ENCODE measurements at places on chromosomes 3 and 15.

DNA sequence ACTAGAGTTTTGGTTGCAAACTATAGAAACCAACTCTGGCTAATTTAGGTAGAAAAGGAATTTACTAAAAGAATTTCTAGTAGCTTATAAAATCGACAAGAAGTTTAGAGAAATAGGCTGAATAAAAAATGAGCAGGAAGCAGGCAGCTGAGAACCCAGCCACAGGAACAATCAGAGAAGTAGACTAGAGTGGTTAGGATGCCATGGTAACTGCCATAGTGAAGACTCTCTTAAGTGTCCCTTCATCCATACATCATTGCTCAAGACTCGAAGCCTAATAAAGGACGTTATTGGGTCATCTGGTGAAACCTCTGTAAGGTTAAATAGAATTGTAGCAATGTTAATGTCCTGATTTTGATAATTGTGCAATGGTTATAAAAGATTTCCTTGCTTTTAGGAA is 13.8 kb downstream of the AVEN start:
- DNase-seq: no peak

DNA sequence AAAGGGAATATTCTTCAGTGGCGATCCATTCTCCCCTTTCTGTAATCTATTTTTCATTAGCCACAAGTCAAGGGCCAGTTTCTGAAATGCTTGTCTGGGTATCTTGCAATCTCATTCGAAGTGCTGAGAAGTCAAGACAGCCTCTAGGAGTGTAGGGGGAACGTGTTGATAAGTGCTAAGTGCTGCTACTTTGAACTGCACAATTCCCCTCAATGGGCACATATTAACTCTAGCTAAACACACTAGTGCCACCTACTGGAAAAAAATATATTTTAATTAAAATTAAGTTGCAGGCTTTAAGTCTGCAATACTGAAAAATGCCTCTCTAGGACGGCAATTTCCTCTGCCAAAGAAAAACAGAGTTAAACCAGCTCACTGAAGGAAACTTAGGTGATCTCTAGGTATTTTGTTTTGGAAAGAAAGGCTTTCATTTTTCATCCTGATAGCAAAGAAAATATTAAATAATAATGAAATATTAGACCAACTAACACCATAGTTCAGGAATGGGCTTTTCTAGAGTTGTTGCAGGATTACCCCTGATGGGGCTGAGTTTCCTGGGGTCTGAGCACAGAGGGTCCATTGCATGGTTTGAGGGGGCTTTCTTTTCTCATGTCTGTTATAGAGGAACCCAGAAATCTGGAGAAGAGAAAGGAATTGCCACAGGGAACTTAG is 181.9 kb upstream of the KBTBD8 start:
- DNase-seq: peak; percentile 53

DNA sequence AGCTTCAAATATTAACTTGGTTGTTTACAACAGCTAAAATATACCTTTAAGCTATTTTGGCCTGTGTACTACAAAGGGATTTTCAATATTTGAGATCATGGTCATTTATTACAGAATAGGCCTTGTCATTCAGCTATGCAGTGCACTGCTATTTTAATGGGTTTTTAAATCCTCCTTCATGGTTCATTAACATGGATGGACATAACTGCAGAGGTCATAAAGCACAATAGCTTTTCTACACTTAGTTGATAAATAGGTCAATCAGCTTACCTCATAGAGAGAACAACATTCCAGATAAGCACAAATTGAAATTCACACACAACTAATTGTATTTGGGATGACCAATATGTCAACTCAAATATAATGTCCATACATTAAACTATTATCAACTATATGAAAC is 403.7 kb downstream of the CNTN3 start:
- DNase-seq: no peak

DNA sequence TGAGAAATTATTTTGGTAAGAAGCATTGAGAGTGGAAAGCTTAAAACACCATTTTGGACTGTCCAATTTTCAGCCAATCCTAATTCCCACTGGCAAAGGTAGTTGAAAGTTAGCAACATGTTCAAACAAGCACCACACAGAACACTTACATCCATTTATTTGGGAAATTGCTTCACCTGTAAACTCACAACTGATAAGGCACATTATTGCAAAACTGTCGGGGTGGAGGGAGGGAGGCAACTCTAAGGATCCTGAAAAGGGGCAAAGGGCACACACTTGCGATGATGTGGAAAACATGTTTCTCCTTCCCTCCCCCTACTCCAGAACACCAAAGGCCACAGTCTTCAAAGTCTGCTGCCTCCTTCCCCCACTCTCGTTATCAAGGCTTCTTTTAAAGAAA is 9.4 kb downstream of the TMEM41A start:
- DNase-seq: no peak

DNA sequence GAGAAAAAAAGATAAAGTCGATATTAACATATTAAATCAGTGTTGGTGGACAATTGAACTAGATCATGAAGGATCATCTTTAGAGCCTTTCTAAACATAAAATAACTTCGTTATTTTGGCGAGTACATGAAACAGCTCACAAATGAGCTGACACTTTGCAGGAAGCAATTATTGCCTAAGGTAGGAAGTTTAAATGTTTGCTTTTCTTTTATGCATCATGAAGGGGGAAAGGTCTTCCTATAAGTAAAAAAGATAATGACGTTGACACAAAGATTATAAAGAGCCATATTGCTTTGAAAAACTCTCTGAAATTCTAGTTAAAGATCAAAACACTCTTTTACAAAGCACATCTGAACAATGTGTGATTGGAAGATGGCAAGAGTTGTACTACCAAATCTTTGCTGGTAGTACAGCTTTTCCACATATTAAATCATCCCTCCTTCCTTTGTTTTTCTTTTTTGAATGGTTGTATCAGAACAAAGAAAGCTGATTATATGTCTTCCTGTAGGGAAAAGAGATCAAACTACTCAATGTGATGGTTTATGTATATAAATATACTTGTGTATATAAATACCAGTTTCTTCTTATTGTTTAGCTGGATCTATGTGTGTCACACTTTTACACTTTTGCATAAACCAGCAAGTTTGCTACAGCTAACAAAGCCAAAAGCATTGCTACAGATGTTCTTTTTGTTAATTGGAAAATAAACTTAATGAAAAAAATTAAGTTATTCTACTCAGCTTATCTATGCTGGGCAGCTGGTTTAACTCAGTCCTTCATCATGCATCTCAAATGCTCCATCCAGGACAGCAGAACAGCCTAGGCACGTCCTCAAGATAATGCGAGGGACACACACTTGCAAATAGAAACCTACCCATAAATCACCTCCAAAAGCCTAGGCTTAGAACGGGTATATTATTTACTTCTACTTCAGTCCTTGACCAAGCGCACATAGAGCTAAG is 850.8 kb upstream of the ROBO1 start:
- no peak for DNase-seq

DNA sequence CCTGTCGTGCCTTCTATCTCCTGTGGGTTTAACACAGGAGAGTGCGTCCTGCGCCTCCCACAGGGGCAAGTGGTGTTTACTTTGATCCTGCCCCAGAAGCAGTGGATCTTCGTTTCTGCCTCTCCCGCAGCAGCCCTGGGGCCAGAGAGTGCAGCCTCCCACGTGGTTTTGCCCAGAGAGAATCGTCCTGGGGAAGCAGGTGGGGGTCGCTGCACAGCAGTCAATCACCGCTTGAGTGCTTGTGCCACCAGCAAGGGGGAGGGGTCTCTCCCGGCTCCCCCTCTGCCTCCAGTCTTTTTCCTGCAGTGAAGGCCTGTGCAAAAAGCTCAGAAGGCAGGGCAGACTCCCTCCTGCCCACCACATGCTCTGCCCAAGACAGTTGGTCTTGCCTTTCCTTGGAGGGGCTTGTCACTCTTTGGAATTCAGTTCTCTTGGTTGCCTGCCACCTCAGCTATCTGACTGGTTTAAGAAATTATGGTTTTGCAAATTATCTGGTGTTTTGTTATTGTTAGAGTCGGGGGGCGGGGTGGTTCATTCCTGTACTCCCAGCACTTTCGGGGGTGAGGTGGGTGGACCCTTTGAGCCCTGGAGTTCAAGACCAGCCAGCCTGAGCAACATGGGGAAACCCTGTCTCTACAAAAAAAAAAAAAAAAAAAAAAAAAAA is 26.9 kb downstream of the STOML1 start:
- DNase-seq: no peak

Measured in fibroblast of skin of left quadriceps (primary cell).